ENCODE measurements at places on chromosomes 6 and 20. TPM values are rescaled to one million over a fixed set of nuclear protein-coding genes. Genes with fewer than 3 reads are reported as not detected.

DNA sequence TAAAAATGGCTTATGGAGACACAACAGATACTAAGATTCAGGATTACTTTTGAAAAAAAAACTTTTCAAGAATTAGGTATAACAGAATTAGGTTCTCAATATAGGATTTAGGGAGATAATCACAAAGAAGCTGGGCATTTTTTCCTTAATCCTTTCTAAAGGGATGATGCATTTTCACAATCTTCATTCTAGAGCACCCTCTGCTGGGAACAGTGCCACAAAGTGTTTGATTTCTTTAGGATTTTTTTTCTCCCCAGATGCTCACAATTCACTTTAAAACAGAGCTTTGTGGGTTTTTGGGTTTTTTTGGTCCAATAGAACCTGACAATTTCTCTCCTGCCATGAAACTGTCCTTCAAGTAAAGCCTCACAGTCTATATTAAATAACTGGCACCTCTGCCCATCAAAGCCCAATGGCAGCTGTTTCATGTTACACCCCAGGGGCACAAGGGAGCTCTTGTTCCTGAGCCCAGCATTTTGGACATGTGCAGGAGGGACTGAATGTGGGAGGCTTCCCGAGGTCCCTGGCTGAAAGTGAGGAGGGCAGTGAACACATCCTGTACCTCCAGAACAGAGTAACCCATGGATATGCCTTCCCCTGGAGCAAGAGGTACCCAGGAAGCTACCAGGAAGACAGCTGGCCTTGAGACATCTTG lies 39.7 kb downstream of the PREP start:
- peaks cover 28% of the 10 kb centered on the region for H3K36me3 ChIP-seq
- peak; percentile 32 for DNase-seq
- H3K4me1 ChIP-seq = peaks cover 27% of the 10 kb centered on the region

DNA sequence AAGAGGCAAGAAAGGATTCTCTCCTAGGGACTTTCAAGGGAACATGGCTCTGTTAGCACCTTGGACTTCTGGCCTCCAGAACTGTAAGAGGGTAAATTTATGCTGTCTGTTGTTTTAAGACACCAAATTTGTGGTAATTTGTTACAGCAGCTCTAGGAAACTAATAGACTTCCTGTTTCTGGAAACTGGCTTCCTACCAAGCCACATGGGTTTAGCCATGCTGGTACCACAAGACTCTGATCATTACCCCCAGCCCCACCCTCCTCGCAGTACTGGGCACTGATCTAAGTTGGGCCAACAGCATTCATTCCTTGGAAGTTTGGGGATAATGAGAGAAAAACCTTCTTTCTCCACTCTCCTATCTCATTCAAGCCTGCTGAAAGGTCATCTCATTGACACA lies 109.5 kb upstream of the SMLR1 start:
- DNase-seq = no peak
- H3K4me1 ChIP-seq = no peaks in the 10 kb centered on the region
- H3K27ac ChIP-seq = no peak overlapping the region
- no peaks in the 10 kb centered on the region for H3K36me3 ChIP-seq

C6orf163 gene
- not detected for total RNA-seq

COL19A1 gene
- total RNA-seq = 0.12 TPM

DNA sequence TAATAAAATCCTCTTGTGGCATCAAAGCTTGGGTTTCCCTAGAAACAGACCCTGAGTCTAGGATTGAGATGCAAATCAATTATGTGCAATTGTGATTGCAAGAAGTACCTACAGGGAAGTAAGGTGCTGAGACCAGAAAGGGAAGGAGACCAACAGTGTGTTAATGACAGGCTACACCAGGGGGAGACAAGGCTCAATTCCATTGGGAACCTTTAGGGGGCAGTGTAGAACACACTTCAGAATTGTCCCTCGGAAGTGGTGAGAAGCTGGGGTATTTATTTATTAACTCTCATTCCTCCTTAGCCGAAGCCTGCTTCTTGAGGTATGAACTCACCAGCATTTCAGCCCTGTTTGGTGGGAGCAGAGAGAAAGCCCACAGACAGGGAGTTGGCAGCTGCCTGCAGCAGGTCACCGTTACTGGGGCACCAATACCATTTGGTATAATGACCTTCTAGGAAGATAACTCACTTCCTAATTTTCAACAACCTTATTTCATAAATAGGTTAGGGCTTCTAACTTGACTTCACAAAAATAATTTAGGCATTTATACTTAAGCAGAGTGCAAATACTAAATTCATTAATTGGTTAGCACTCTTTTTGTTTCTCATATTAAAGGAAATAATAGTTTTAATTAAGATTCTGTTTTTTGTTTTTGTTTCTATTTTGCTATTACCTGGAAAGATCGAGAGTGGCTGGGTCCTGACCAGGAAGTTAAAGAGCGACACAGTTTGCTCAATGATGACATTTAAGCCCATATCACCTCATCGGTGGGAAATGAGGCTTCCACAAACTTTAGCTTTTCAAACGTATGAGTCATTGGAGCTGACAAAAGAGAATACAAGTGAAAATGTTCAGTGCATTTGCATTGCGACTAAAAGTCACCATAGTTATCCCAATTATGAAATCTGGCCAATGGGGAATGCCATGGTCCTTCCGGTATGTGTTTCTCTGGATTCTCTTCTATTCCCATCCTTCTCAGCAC lies 94.8 kb downstream of the BTBD3 start:
- H3K4me1 ChIP-seq = peaks cover 3% of the 10 kb centered on the region
- H3K36me3 ChIP-seq = no peaks in the 10 kb centered on the region
- no peak for DNase-seq
- H3K4me3 ChIP-seq = no peak overlapping the region
- no peaks in the 10 kb centered on the region for H3K27me3 ChIP-seq
- no peak overlapping the region for H3K27ac ChIP-seq

All from gastrocnemius medialis (tissue), 4 donors.